T-helper 9 cell (primary cell): ENCODE measurements at places on chromosomes 11 and 22.

- DNase-seq = no peak
These were observed 86.0 kb downstream of the INSC start for GRCh38 chr11:15200696-15201095.

GRCh38 chr11:92656783-92657182 lies 312.7 kb upstream of the MTNR1B start:
- no peak for DNase-seq

GRCh38 chr11:105100981-105101630 lies 38.5 kb downstream of the CARD18 start:
- DNase-seq = no peak

GRCh38 chr11:11605181-11605580 lies 16.6 kb downstream of the GALNT18 start:
- DNase-seq = no peak

DNA sequence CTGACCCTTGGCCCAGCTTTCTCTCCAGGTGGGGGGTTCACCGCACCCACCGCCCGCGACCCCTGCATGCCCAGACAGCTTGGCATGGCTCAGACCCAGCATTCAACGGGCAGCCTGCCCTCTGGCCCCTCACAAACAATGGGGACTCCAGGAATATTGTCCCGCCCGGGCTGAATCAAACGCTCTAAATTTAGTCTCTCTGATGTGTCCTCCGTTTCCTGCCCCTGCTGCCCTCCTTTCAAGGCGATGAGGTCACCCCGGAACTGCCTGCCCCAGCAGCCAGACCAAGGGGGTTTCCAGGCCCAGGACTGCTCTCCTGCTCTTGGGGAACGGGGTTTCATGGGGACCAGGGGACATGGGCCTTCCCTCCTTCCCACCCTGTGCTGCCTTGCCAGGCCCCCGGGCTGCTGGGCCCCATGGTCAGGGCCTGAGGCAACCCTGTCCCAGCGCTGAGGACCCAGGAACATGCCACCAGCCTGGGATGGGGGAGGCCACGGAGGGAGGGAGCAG lies 10.1 kb upstream of the PDGFB start:
- DNase-seq = peak; percentile 34

DNA sequence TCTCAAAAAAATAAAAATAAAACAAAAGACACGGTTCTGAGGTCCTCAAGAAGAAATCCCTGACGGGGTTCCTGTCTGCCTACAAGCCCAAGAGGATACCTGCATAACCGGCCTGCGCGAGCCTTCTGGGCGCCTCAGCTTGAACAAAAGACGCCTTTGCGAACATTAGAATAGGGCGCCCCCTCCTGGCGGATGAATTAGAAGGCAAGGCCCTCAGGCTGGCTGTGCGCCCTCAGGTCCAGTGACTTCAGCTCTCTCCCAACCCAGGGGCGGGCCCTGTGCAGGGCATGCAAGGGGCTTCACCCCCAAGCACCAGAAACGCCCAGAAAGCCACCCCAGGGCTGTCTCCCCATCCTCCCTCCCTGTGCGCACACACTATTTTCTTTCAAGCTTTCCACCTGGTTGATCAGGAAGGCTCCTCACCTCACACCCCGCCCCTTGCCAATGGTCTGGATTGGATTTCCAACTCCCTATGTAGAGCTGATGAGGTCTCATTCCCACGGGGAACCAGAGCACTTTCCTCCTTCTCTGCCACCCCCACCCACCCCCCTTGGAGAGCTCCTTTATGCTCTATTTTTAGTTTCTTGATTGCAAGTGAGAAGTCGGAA lies 273.3 kb downstream of the BUD13 start:
- peak; percentile 2 for DNase-seq

- no peak for DNase-seq
These were observed 1.0 kb downstream of the VWCE start for GRCh38 chr11:61293867-61294716.

DNA sequence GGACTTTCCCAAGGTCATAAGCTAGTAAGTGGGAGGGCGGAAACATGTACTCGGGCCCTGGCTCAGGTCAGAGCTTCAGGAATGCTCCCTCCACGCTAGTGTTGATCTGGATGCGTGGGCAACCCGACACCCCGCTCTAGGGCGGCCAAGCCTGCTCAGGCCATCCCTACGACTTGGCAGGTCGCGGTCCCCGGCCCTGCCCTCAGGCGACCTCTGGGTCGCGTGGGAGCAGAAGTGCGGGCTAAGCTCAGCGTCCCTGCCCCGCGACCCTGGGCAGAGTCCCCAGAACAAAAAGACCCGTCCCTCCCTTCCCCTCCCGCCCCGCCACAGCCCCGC lies 781 bp upstream of the TEF start:
- DNase-seq = no peak

GRCh38 chr11:33898957-33899356 lies 7.1 kb upstream of the LMO2 start:
- DNase-seq = no peak

DNA sequence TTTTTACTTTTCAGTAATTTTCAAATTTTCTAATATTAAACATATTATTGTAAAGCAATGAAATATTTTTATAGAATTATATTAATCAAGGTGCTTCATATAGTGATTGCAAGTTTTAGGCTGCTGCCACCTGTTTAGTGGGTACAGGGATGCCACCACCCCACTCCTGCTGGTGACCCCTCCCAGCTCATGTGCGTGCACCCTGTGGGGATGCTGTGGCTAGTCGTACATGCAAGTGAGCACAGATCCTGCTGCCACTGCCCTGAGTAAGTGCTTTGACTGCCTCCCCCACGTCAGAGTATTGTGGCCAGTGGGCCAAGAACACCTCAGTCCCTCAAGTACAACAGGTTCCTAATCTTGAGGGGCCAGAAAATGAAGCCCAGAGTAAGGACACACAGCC lies 320.1 kb upstream of the DDI1 start:
- no peak for DNase-seq

DNA sequence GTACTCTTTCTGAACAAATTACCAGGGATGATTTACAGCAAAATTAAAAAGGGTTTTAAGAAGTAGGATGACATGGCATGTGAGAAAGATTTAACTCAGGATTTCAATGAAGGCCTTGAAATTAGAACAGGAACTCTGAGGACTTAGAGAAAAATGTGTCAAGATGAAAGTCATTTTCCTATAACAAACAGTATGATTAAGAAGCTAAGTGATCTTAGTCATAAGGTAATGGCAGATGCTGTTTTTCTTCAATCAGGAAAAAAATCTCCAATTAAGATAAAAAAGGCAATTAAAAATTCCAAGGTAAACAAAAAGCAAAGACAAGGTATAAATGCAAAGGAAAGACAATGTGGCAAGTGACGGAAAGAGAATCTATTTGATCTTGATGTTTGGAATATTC lies 73.5 kb downstream of the GAB2 start:
- DNase-seq = no peak

DNA sequence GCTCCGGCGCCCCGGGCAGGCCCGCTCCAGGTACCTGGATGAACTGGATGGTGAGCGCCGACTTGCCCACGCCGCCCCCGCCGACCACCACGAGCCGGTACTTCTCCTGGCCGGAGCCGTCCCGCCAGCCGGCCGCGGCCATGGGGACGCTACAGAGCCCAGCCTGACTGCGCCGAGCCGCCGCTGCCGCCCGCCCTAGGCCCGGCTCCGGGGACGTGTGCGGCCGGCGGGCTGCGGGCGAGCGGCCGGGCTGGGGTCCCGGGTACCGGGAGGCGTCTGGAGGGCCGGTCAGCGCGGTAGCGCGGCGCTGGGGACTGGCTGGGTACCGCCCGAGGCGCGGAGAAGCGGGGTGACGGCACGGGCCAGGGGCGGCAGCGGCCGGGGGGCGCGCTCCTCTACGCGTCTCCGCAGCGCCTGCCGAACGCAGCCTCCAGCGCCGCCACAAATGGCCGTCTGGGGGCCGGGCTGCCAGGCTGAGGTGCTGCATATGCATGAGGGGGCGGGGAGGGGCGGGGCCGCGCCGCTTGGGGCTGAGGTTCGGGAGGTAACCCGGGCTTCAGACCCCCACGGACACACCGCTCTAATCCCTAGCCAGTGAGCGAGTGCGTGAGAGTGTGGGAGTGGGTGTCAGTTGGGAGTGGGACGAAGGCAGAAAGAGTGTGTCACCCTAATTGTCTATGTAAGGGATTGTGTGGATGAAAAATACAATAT lies at the start of gene RRAS2:
TSS of gene RRAS2 (minus strand) at position 455 of the 711 bp plus-strand sequence. CDS start at position 142, 313 bp downstream.
- DNase-seq = peak; percentile 68

- no peak for DNase-seq
These were observed 72.8 kb downstream of the SCUBE1 start for GRCh38 chr22:43270314-43270908.
